ENCODE measurements at places on chromosomes 1 and 21.

GRCh38 chr1:94416901-94417727 is 1.1 kb upstream of the ABCD3 start:
- peak; percentile 69 for DNase-seq
- H3K36me3 ChIP-seq, result no peaks in the 10 kb centered on the region
- H3K4me3 ChIP-seq, result peak overlapping the region; percentile 97
- no peaks in the 10 kb centered on the region for H3K27me3 ChIP-seq
- H3K4me1 ChIP-seq, result peaks cover 33% of the 10 kb centered on the region

DNA sequence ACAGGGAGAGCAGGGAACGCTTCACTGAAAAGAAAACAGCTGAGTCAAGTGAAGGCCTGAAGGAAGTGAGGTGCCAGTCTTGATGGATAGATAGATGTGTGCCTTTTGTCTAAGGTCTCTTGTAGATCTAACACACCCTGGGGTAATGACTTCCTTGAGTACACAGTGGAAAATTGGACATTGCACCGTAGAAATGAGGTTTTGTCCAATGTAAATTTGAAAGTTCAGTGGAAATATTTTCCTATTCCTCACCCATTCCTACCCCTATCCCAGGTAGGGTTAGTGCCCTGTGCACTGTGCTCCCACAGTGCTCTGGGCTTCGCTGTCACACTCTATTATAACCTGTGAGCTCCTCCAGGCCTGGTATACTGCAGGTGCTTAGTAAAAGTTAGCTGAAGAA is 24.3 kb downstream of the ZMYND12 start:
- H3K27ac ChIP-seq, result no peak overlapping the region
- no peaks in the 10 kb centered on the region for H3K4me1 ChIP-seq
- no peak overlapping the region for H3K4me3 ChIP-seq
- no peak for DNase-seq
- no peaks in the 10 kb centered on the region for H3K36me3 ChIP-seq
- no peaks in the 10 kb centered on the region for H3K27me3 ChIP-seq

DNA sequence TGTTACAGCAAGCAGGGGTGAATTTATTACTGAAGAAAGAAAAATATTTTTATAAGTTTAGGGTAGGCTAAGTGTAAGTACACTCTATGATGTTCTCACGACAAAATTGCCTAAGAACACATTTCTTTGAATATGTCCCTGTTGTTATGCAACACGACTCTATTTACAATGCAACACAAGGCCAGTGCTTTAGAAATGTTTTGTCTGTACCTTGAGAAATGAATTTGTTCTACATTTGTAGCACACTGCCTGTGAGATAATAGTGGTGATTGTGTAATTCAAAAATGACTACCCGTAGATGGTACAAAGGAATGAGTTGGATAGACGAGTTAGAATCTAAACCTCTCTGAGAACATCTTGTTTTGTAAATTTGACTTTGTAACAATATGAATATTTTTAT is 63.7 kb upstream of the IGSF5 start:
- no peaks in the 10 kb centered on the region for H3K27me3 ChIP-seq
- no peaks in the 10 kb centered on the region for H3K36me3 ChIP-seq
- H3K4me1 ChIP-seq, result no peaks in the 10 kb centered on the region

GRCh38 chr1:85421179-85421578 is 43.8 kb downstream of the DDAH1 start:
- no peaks in the 10 kb centered on the region for H3K36me3 ChIP-seq
- H3K4me3 ChIP-seq, result no peak overlapping the region
- H3K27ac ChIP-seq, result no peak overlapping the region
- H3K27me3 ChIP-seq, result no peaks in the 10 kb centered on the region
- no peak for DNase-seq

DNA sequence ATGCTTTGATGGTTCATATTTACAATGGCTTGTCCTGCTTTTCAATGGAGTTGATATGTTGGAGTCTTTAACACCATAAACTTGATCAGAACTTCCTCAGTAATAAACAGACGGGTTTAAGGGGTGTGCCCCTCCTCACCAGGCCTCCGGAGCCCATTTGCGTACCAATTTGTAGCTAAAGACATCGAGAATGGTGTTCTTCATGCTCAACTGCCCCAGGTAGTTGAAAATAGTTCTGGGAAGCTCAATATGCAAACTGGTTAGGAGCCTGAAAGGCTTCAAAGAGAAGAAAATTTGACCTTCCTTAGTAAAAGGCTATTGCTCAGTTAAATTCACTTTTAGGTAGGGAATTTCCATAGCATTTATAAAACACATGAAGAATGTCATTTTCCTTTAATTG is 68.1 kb upstream of the RRP15 start:
- H3K27ac ChIP-seq, result no peak overlapping the region
- no peaks in the 10 kb centered on the region for H3K4me1 ChIP-seq
- H3K36me3 ChIP-seq, result no peaks in the 10 kb centered on the region
- no peaks in the 10 kb centered on the region for H3K27me3 ChIP-seq

DNA sequence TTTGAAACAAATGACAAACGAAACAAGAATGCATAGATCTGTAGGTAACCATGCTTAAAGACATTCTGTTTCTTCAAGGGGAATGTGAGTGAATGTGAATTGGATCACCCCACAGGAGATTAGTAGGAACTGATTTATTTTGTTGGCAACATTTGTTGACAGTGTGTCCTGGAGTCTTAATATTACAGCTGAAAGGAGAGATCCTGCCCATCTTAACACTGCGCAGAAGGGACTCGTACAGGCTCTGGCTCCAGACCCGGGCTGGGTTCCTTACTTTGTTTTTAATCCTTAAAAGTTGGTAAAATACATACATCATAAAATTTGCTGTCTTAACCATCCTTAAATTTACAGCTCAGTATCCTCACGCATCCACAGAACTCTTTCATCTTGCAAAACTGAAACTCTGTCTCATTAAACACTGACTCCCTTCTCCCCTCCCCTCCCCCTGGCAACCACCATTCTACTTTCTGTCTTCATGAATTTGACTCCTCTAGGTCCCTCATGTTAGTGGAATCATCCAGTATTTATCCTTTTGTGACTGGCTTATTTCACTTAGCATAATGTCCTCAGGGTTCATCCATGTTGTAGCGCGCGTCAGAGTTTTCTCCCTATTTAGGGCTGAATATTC is 74.1 kb downstream of the GALNT2 start:
- no peaks in the 10 kb centered on the region for H3K27me3 ChIP-seq
- peak overlapping the region; percentile 65 for H3K27ac ChIP-seq
- no peak overlapping the region for H3K4me3 ChIP-seq
- peak; percentile 81 for DNase-seq
- peaks cover 77% of the 10 kb centered on the region for H3K4me1 ChIP-seq

GRCh38 chr21:28344985-28345384 is 647.7 kb downstream of the LTN1 start:
- no peak overlapping the region for H3K4me3 ChIP-seq
- no peak for DNase-seq
- no peak overlapping the region for H3K27ac ChIP-seq
- no peaks in the 10 kb centered on the region for H3K4me1 ChIP-seq
- no peaks in the 10 kb centered on the region for H3K36me3 ChIP-seq

DNA sequence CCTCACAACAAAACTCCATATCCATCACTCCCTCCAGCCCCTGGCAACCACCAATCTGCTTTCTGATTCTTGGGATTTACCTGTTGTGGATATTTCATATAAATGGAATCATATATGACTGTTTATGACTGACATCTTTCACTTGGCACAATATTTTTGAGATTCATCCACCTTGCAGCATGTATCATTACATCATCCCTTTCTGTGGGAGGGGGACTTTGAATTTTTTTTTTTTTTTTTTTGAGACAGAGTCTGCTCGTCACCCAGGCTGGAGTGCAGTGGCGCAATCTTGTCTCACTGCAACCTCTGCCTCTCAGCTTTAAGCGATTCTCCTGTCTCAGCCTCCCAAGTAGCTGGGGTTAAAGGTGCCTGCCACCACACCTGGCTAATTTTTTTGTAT is 128.2 kb downstream of the ITSN1 start:
- H3K4me3 ChIP-seq, result no peak overlapping the region
- H3K27me3 ChIP-seq, result no peaks in the 10 kb centered on the region
- DNase-seq, result no peak
- H3K4me1 ChIP-seq, result no peaks in the 10 kb centered on the region

DNA sequence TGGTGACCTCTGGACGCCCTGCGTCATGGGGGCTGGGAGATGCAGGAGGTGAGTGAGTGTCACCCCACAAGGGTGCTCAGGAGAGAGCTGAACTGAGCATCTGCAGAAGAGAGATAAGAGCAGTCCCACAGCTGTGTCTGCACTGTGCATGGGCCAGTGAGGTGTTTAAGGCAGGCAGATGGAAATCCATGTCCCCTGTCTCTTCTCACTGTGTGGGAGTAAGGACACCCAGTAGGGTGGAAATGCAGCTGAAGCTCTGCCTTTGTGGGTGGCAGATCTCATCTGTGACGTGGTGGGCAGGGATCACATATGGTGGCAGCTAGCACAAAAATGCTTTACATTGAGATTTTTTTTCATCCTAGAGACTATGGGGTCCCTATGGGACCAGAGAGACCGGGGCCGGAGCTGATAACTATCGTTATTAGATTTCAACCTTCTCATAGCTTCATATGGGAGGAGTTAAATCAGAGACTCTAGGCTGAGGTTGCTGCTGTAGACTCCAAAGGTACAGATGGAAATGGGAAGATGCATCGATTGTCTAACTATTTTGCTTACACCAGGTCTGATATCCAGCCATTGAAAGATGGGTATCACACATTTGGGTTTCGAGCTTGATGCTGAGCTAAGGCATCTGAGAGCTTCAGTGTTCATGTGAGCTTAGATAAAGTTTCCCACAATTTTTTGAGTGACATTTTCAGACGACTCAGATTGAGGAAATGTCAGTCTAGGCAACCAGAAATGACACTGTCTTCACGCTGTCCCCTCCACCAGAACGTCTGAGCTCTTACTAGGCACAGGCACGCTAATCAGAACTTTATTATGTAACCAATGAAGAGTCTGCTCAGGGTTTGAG is 65.3 kb upstream of the PSEN2 start:
- H3K4me1 ChIP-seq, result no peaks in the 10 kb centered on the region
- DNase-seq, result no peak
- no peak overlapping the region for H3K27ac ChIP-seq
- H3K27me3 ChIP-seq, result no peaks in the 10 kb centered on the region

- H3K27ac ChIP-seq, result peak overlapping the region; percentile 99
- no peaks in the 10 kb centered on the region for H3K4me1 ChIP-seq
- H3K27me3 ChIP-seq, result no peaks in the 10 kb centered on the region
- peaks cover 55% of the 10 kb centered on the region for H3K36me3 ChIP-seq
- DNase-seq, result peak; percentile 29
These were observed 10.0 kb upstream of the A3GALT2 start for GRCh38 chr1:33330906-33331305.

DNA sequence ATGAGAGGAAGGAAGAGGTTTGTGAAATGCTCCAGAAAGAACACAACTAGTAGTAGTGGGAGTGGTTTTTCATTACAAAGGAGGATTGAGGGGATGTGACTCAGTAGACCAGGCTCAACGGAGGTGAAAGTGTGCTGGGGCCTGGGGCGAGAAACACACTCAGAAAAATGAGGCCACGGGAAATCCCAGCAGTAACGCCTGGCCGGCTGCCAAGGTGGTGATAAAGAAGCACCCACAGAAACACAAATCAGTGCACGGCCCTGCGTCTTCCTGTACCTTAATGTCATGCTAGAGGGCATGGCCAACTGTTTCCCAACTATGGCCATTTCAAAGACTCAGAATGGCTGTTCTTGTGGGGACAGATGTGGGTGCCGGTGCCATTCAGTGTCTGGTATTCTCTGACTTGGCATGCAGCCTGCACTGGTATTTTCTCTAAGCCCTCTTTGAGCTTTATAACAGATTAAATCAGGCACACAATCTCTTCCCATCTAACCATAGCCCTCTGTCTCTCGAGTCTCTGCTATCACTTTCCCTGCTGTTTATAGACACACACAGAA is 38.2 kb downstream of the URB2 start:
- no peaks in the 10 kb centered on the region for H3K4me1 ChIP-seq
- H3K36me3 ChIP-seq, result no peaks in the 10 kb centered on the region
- no peak overlapping the region for H3K27ac ChIP-seq
- no peaks in the 10 kb centered on the region for H3K27me3 ChIP-seq
- H3K4me3 ChIP-seq, result no peak overlapping the region

DNA sequence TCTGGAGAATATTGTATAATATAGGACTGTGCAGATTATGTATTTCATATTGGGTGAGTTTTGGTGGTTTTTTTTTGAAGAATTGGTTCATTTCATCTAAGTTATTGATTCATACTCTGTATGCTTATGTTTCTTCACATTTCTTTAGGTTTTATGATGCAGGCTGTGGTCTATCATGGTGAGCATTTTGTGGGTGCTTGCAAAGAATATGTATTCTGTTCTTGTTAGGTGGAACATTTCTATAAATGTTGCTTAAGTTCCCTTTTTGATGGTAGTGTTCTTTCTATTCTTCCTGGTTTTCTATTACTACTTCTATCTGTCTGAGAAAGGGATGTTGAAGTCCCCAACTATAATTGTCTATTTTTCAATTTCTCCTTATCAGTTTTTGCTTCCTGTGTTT is 42.6 kb downstream of the PKN2 start:
- H3K4me1 ChIP-seq, result peaks cover 20% of the 10 kb centered on the region
- no peak for DNase-seq
- no peak overlapping the region for H3K27ac ChIP-seq
- H3K27me3 ChIP-seq, result no peaks in the 10 kb centered on the region
- no peak overlapping the region for H3K4me3 ChIP-seq
- no peaks in the 10 kb centered on the region for H3K36me3 ChIP-seq

DNA sequence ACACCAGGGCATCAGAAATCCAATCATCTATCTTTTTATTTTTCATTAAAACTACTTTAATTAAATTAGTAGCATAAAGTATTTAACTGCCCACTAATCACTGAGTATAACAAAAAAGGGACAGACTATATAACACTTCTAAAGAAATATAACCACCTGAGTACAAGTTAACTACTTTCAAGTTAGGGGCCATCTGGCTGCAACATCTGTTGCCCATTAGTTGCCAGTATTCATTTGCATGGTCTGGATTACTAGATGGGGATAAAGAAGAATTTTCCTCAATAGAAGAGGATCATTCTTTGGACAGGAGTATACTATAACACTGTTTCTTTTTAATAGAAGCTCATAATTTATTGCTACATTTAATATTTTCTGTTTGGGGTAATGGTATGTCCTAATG is 446.4 kb downstream of the AMY1C start:
- H3K4me1 ChIP-seq, result no peaks in the 10 kb centered on the region
- no peak overlapping the region for H3K4me3 ChIP-seq
- H3K36me3 ChIP-seq, result no peaks in the 10 kb centered on the region
- DNase-seq, result no peak
- H3K27ac ChIP-seq, result no peak overlapping the region

DNA sequence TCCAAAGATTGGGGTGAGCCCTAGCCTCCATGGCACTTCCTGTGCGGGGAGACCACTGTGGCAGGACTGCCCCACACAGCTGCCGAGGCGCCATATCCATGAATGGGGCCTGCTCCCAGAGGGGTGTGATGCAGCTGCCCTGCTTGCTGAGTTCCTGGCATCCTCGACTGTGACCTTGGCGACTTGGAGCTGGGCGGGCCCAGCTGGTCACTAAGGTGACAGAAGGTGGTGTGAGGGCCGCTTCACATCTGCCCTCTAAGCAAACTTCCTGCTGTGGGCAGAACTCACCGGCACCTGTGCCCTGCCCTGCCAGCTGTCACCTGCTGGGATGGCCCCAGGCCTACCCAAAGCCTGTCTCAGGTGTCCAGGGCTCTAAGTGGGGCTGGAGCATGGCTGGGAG is 9.0 kb downstream of the TMEM61 start:
- H3K4me3 ChIP-seq, result no peak overlapping the region
- H3K36me3 ChIP-seq, result no peaks in the 10 kb centered on the region
- H3K27me3 ChIP-seq, result no peaks in the 10 kb centered on the region
- H3K27ac ChIP-seq, result no peak overlapping the region

Data from sigmoid colon (tissue), 7 donors.